ENCODE measurements at places on chromosomes 5 and 9. TPM values are rescaled to one million over a fixed set of nuclear protein-coding genes. Genes with fewer than 3 reads are reported as not detected.

The ADAMTS12 gene
- 3.4 TPM for total RNA-seq

The DNAJC18 gene
- 8.3 TPM for total RNA-seq

The IFNA8 gene
- total RNA-seq, result not detected

The CATSPER3 gene
- total RNA-seq, result not detected

The CXCL14 gene
- 0.42 TPM for total RNA-seq

The PCDHGA7 gene
- 4.3 TPM for total RNA-seq

The ACOT12 gene
- not detected for total RNA-seq

The PCDHB15 gene
- total RNA-seq, result 4.0 TPM

DNA sequence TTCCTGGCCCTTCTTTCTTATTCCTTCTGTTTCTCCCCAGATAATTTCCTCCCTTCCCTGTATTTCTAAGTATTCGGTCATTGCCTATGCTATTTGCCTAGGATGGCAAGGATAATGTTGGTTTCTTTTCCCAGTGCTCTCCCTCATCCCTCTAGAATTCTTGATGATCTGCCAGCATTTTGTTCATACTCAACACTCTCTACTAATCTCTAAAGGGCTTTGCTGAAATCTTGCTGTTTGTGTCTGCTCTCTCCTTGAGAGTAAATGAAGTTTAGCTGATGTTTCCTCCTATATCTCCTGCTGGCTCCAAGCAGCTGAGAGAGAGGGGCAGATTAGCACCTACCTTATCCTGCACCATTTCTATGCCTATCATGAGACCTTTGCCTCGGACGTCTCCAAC is 38.1 kb downstream of the AGXT2 start:
- DNase-seq, result no peak

GRCh38 chr5:56807679-56808078 is 7.7 kb upstream of the MAP3K1 start:
- DNase-seq, result no peak

DNA sequence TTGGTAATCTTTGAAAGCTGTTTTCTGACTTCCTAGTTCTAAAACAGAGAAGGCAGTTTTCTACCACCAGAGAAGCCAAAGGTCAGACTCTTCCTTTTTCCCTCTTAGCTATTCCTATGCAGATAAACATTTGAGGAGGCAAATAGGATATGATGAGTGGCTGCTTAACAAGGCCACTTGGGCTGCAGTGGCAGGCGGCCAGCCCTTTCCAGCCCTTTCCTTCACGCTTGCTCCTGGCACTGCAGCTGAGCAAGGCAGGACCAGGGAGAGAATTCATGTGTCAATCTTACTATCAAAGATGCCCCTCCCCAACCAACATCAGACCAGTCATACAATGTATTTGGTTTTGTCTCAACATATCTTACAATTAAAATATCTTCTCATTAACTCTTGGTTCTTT is 36.8 kb upstream of the RNF38 start:
- no peak for DNase-seq

DNA sequence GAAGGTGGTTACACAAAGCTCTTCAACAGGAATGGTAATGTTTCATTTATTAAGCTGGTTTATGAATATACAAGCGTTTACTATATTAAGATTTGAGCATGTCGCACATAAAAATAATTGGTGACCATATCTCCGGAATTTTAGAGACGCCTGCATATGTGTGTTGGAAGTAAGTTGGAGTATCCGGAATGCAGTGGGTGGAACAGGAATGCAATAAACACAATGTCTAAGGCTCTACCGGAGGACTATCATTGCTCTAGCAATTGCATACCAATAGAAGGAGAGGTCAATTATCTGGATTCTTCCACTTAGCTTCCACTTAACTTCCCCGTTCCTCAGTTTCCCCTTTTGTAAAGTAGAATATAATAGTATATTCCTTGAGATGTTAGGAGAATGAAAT is 1.1 kb upstream of the CEP78 start:
- no peak for DNase-seq

GRCh38 chr9:97627624-97628023 is 5.5 kb downstream of the TSTD2 start:
- DNase-seq, result no peak

DNA sequence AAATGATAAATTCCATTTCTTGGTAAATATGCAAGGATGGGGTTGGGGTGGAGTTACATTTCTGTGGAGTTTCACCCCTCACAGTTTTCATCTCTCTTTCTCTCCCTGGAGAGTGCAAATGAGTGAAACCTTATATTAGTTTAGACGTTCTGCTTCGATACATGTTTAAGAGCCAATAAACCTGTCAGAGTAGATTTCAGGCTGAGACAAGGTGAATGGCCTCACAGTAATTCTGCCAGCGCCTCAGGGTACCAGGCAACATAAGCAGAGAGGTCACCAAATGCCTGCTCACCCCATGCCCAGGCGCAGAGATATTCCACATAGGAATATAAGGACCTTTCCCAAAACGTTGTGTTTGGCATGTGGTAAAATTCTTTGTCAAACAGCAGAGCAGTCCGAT is 154.9 kb upstream of the VLDLR start:
- DNase-seq, result no peak

- DNase-seq, result no peak
Observed at GRCh38 chr9:7433508-7434292, 365.9 kb downstream of the DMAC1 start.

DNA sequence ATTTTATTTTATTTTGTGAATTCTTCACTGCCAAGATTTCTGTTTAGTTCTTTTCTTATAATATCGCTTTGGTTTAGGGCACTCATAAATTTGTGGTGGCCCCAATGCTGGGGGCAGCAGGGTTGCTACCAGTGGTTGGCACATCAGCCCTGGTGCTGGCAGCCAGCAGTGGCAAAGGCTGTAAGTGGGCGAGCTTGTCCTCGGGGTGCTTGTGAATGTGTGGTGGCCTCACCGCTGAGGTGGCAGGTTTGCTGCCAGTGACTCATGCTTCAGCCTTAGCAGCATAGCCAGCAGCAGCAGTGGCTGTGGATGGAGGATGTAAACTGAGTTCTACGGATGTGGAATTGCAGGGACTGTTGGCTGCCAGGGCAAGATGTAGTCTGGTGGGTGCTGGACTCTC is 262.9 kb upstream of the DMAC1 start:
- no peak for DNase-seq

GRCh38 chr5:44360919-44361318 is 28.3 kb downstream of the FGF10 start:
- no peak for DNase-seq

DNA sequence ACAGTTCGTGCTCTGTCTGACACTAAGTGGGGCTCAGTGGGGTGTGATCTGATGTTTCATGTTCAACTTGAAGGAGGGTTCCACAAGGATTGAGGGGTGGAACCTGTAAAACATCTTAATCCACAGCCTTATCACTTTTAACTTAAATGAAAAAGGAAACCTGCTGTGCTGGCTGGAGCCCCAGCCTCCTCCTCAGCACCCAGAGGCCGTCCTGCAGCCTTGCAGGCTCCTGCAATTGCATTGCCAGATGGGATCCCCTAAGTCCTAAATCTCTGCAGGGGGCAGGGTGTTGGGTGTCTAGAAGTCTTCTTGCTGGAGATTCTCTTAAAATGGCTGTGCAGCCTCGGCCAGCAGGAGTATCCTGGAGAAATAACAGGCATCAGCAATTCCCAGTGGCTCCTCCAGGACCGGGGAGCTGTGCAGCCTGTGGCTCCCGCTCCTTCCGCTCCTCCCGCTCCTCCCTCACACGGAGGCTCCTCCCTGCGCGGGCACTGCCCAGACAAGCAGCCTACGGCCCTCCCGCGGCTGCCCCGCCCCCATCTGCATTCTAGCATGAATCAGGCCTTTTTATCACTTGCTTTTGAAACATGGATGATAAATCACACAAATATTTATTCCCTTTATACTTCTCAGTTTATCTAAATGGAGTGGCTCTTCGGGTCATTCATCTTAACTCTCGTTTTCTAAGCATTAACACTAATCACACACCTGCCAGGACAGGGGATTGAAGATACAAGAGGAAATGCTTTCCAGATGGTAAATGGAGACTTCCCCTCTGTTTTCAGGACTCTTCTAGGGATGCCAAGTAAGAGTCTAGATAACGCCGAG is 131.0 kb downstream of the ADAMTS16 start:
- peak; percentile 92 for DNase-seq

GRCh38 chr5:82046276-82046647 is 74.4 kb downstream of the ATG10 start:
- no peak for DNase-seq

DNA sequence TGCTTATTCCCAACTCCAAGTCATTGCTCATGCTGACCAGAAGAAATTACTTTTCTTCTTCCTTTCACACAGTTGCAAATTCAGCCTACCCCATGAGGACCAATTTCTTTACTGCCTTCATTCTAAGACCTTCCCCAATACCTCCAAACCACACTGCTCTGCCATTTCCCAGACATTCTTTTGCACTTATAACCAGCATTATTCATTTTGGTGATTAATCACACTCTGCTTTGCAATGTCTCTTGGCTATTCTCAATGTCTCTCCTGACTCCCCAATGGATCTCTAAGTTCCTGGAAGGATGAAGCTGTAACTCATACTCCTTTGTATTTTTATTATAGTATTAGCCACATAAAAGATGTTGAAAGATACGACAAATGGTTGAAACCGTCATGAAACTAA is 105.7 kb upstream of the RANBP3L start:
- DNase-seq, result no peak

GRCh38 chr5:122933956-122934355 is 88.5 kb downstream of the SNX24 start:
- DNase-seq, result no peak

DNA sequence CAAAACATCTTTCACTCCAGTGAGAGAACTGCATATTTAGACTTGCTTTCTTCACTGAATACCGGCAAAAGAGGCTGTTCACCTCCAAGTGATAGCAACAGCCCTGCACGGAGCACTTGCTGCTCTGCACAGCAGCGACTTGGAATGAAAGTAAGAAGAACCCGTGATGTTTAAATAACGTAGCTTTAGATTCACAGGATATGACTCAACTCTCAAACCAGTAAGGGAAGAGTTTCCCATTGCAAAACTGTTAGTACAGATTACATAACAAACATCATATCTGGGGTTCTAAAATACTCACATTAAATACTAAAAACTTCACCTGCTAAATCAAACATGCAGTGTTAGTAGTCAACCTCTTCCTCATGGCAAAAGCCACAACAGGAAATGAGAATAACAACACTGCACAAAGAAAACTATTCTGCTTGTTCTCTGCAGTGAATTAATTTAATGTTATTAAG is 203.4 kb downstream of the MCTP1 start:
- DNase-seq, result no peak

DNA sequence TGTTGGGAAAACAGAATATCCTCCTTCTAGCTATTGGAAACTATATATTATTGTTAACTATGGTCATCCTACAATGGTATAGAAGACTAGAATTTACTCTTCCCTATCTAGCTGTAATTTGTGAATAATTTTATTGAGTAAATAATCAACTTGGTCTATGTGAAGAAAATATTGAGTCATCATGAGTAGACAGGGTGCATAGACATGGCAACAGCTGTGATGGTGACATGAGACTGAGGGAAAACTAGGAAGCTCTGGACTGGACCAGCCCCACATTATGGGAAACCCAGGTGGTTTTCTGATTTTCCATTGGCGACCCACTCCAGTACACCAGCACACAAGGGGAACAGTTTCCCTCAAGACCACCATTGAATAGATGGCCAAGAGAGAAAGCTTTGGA is 95.0 kb downstream of the APBA1 start:
- no peak for DNase-seq

DNA sequence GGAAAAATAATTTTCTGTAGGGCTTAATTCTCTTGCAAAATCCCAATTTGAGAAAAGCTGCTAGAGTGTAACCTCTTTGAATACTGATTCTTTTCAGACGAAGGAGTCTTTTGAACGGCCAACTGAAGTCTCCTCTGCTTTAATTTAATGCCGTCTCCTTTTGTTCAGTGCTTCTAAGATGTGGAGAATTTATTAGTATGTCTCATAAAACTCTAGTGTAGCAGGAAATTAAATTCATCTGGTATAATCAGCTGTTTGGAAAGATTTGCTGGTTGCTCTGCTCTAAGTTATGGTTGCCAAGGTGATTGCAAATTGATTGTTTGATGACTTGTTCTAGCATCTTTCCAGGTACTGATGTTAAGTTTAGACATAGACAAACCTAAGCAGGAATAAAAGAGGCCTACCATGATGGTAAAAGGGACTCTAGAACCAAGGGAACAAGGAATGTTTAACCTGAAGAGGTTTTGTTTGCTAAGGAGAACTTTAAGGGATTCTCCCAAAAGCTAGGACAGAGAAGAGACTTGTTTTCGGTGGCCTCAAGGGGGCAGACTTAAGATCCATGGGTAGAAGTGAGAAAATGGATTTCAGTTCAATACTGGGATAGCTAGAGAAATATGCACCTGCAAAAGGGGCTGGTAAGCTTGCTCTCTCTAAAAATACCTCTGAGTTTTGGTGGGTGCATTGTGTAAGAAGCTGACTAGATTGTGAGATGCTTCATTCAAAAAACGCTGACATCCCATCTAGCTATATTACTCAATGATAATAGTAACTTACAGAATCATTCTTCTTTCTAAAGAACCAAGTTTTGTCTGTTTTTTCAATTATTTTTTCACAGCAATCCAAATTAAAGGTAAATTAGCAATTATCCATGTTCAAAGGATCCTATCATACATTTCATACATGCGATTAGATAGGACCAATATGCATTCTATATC is 5.7 kb upstream of the ADRB2 start:
- no peak for DNase-seq

DNA sequence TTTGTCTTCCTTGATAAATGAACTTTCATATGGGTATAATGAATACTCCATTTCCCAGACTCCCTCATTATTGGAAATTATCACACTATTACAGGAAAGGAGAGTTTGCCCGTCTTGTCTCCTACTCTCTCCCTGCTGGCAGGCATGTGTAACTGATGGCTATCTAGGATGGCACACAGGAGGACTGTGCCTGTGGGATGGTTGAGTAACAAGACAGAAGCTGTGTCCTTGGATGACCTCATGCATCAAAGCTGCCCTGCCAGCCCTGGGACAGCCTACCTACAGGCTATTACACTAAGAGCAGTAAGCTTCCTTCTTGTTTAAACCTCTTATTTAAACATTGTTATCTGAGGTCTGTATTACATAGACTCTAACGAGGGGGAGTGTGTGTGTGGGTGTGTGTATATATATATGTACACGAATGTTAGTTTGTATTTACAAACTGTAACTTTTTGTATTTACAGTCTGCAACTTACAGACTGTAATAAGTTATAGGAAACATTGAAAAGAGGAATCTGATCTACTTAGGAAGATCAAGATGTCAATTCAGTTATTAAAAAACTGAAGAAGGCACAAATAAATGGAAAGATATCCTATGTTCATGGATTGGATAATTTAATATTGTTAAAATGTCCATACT is 247.6 kb upstream of the ACO1 start:
- DNase-seq, result no peak

GRCh38 chr9:8074713-8075286 is 275.2 kb upstream of the DMAC1 start:
- no peak for DNase-seq

Measured in esophagus muscularis mucosa (tissue), 4 donors.